ENCODE measurements at places on chromosomes 2 and 18.

- DNase-seq: no peak
These were observed 65.1 kb upstream of the CXCR4 start for GRCh38 chr2:136183097-136183496.

GRCh38 chr2:237818066-237818473, 19.5 kb downstream of the RBM44 start:
- no peak for DNase-seq

DNA sequence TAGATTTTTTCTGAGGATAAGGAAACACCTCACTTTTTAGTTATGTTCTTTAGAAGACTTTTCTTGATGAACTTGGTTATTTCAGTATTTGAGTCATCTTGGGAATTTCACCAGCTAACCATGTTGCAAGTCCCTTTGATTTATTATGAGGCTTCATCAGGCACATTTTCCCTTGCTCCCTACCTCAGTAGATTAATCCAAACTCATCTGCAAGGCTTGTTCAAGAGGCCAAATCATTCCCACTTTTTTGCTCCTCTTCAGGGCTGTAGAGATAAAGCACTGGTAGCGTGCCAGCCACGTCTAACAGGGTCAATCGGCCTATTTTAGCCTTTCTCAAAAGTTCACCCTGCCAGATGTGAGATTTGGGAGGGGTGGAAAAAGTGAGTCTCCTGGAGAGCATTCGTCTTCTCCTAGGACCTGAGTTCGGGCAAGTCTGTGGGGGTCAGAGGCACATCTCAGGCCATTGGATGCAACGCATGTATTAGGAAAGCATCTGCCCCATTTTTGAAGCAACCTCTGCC, 120.3 kb downstream of the RDH14 start:
- DNase-seq: no peak

GRCh38 chr2:170712653-170713542, 2.2 kb upstream of the SP5 start:
- no peak for DNase-seq

DNA sequence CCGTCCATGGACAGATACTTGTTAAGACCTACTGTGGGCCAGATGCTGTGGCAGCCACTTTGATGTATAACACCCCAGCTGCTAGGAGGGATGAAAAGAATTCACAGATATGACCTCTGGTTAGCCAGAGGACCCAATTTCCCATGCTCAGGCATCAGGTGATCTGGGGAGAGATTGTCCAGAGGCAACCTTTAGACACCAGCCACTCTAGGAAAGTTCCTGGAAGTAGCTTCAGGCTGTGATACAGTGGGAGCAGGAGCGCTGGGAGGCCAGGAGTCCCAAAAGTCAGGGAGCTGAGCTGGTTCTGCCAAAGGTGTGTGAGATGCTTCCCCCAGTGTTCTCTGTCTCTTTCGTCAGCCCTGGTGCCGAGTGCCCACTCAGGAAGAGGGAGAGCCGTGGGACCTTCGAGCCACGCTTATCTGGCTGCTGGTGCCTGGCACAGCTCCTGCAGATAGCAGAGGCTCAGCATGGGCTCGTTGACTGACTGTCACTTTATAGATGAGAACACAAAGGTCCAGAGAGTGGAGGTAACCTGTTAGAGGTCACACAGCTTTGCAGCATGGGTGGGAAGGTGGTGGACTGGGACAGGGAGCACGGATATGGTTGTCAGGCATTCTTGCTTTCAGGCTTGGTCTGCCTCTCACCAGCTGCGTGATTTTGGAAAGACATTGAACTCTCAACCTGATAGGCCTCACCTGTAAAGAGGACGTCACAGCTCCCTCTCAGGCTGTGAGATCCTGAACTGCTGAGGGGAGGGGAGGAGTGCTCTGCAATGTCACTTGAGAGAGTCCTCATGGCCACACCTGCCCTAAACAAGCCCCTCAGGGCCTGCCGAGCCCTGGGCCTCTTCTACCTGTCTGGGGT, 7.8 kb upstream of the RALB start:
- DNase-seq: no peak

DNA sequence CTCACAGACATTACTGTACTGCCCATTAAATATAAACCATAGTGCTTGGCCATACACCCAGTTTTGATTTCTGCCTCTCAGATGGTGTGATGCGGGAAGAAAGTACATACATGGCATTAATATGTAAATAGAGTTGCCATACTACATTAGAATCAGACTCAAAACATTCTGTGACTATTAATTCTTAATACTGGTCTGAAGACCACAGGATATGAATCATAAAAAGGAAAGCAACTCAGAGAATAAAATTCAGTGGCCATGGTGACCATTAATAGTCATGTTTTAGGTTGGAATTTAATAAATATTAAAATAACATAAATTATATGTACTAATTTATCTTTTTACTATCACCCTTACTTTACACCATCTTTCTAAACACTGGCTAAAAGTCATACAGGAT, 33.0 kb upstream of the WDR75 start:
- no peak for DNase-seq

- no peak for DNase-seq
These were observed 11.3 kb downstream of the NT5C1B start for GRCh38 chr2:18578033-18578432.

GRCh38 chr2:157644776-157645175, 16.1 kb upstream of the ACVR1C start:
- no peak for DNase-seq

DNA sequence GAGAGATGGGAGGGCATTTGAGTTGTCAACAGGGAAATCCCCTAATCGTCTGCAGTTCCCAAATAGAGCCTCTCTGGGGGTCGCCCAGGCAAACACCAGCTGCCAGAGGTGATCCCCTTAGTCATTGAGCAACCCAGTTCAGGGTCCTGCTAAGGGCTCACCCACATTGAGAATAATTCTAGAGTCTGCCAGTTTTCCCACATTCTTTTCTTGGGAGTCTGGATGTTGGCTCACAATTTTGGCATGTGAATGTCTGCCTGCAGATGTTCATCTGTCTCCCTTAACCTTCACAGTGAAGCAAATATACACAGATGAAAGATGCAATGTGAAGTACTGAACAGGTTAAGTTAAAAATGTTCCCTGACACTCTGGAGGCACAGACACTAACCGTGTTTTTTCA, 11.4 kb upstream of the SMIM21 start:
- DNase-seq: no peak

Measured in AML-193 (cell line).